ENCODE measurements at places on chromosomes 4 and X. TPM values are rescaled to one million over a fixed set of nuclear protein-coding genes. Genes with fewer than 3 reads are reported as not detected.
A peak's percentile ranks its signal among the peaks of the same experiment; 100 is the strongest.

Gene DNAJB14
- polyA plus RNA-seq, result 14.8 TPM

GRCh38 chr4:47933840-47934239 lies 19.5 kb upstream of the NFXL1 start:
- DNase-seq, result peak; percentile 60

Gene MTNR1A
- polyA plus RNA-seq, result not detected

GRCh38 chrX:124842205-124842604 lies 477.5 kb upstream of the TEX13C start:
- DNase-seq, result no peak

- DNase-seq, result no peak
Measured at GRCh38 chr4:48997962-48998361, 11.9 kb downstream of the CWH43 start.

DNA sequence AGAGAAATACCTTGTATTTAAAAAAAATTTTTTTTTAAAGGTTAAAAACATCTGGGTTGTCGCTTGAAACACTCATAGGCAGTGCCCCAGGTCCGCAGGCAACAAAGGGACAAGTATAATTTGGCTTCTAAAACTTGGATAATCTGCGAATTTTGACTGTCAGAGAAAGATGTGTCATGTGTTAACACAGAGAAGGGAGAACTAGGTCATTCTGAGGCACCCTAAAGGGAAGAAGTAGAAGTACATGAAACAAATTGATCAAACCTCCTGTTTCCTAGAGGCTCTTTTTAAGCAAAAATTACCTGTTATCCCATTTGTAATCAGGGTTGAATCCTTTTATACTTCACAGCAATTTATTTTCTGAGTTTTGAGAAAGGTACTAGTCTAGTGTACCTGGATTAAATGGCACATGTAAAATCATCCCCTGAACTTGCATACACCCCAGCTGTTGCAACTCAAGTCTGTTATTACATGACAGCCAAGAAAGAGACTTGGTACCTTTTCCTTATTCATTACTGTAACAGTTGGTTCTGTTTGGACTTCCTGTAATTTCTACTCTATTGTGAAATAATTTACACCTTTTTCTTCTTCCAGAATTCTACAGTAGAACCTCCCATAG lies 1.7 kb downstream of the SRD5A3 start:
- no peak for DNase-seq

- DNase-seq, result no peak
Measured at GRCh38 chr4:112510291-112511092, 5.5 kb downstream of the NEUROG2 start.

- DNase-seq, result no peak
Measured at GRCh38 chr4:124386163-124386562, 326.4 kb downstream of the ANKRD50 start.

Gene STARD8
- polyA plus RNA-seq, result 2.3 TPM

Gene SSX1
- not detected for polyA plus RNA-seq

- no peak for DNase-seq
Measured at GRCh38 chrX:4787971-4788370, 1074.5 kb upstream of the PRKX start.

DNA sequence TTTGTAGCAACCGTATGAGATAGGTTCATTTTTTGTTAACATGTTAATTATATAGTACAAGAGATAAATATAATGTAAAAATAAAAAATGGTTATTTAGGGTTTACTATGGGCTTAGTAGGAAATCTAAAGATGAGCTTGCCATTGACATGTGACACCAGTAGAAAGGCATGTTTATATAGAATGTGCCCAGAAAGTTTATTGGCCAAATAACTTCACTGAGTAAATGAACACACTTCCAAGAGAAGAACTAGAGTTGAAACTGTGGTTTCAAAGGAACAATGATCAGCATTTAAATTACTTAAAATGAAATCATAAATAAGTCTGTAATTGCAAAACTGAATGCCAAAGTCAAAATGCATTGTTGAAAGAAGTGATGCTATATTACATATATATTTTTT lies 503.3 kb downstream of the STPG2 start:
- no peak for DNase-seq

DNA sequence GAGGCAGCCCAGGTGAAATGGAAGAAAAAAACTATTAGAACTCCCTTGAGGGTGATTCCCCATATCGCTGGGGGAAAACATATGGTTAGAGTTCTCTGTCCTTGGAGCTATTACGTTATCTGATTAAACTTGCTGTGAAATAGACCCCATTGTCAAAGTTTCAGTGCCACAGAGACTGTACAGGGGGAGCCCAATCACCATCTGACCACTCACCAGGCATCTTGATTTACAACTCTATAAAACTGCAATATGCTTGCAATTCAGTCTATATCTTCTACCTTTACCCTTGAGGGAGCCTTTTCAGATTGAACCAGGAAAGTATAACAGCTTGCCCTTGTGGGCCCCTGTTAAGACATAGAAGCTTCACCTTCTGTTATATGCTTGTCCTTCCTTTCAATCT lies 18.2 kb downstream of the TMEM255A start:
- DNase-seq, result no peak

Gene TDO2
- polyA plus RNA-seq, result 0.19 TPM

- DNase-seq, result peak; percentile 87
Measured at GRCh38 chr4:138562544-138562991, 320.4 kb upstream of the SLC7A11 start.

Gene CNGA1
- not detected for polyA plus RNA-seq

GRCh38 chr4:123353656-123354055 lies 42.9 kb upstream of the SPRY1 start:
- peak; percentile 17 for DNase-seq

Gene TMEM150C
- polyA plus RNA-seq, result 0.09 TPM

GRCh38 chr4:10532155-10532554 lies 74.9 kb upstream of the ZNF518B start:
- no peak for DNase-seq

Gene FRMD7
- not detected for polyA plus RNA-seq

GRCh38 chr4:16959305-16959704 lies 60.9 kb upstream of the LDB2 start:
- DNase-seq, result no peak

Gene CORIN
- polyA plus RNA-seq, result 24.7 TPM

DNA sequence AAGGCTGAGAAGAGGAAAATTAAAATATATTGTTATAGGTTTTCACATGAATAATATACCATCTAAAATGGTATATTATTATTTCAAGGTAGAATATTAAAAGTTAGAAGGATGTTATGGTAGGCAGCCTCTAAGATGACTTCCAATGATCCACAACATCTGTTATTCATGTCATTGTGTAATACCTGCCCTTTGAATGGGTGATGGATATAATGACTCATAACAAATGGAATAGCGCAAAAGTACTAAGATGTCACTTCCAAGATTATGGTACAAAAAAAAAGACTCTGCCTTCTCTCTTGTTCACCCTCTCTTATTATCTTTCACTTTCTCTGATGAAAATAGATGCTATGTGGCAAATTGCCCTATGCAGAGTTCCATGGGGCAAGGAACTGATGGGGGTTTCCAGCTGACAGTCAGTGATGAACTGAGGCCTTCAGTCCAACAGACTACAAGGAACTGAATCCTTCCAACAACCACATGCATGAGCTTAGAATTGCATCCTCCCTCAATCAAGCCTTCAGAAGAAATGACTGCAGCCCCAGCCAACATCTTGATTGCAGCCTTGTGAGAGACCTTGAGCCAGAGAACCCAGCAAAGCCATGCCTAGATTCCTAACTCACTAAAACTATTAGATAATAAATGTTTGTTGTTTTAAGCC lies 57.7 kb downstream of the HS6ST2 start:
- no peak for DNase-seq

- no peak for DNase-seq
Measured at GRCh38 chrX:107451731-107452130, 2.3 kb downstream of the FRMPD3 start.

GRCh38 chr4:105674011-105674410 lies 34.5 kb downstream of the INTS12 start:
- DNase-seq, result no peak

DNA sequence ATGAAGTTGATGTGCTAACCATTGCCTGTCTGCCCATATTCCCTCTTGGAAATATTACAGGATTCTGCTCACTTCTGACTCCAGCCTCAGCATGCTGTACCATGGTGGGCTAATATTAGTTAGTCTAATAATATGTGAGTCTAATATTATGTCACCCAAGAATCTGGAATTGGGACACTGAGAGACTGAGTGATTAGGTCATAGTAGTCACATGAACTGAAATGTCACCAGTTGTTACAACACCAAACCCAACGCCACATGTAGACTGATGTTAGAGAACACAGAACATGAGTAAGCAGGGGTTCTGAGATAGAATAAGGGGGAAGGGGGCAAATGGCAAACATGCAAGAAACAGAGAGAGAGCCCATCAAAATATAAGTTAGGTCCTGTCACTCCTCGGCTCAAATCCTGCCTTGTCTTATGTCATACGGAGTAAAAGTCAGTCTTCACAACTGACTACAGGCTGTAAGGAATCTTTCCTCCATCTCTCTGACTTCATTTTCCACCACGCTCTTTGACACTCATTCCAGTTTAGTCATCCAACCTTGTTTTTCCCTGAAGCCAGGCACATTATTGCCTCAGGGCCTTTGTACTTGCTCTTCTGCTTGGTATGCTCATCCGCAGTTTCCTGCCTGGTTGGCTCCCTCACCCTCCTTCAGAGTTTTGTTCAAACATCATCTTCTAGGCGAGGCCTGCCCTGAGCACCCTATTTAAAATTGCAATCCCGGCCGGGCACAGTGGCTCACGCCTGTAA lies 9.6 kb upstream of the SLAIN2 start:
- peak; percentile 66 for DNase-seq

DNA sequence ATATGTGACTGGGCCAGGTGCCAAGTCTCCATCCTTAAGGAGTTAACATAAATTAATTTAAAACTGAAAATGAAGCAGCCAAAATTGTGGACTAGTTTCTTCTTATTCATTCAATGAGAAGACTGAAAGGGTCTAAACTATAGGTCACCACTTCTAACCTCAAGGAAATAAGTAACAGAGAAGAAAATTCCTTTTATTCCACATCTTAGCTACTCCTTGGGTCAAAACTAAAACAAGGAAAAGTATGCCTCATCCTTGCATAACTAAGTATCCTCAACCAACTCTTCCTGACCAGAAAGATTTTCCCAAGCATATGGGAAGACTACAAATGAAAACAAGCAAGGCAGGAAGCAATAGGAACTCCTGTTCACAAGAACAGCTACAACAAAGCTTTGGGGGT lies 71.2 kb downstream of the ZNF827 start:
- DNase-seq, result peak; percentile 22

- no peak for DNase-seq
Measured at GRCh38 chr4:78754872-78755271, 21.3 kb upstream of the BMP2K start.

GRCh38 chr4:89549907-89550306 lies 242.3 kb upstream of the GPRIN3 start:
- DNase-seq, result peak; percentile 54

DNA sequence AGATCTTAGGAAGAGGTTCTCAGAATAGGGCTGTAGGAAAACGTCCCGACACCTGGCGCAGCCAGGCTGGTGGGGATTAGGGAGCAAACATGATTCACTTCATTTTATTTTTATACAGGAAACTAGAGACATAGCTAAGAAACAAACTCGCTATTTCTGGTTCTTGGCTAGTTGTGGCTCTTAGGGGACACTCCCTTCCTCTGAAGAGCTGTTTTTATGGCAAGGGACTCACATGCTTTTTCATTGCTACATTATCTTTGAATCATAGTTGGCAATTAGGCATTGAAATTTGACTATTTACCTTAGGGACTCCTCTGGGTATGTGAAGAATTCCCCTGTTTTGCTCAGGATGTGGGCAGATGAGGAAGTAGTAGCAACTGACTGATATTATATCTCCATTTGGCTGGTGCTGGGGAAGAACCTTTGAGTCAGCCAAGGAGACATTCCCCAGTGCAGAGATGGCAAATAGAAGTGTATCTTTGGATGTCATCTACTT lies 174.5 kb downstream of the SMIM20 start:
- peak; percentile 78 for DNase-seq

GRCh38 chr4:612052-612748 lies 13.2 kb upstream of the PDE6B start:
- DNase-seq, result no peak

DNA sequence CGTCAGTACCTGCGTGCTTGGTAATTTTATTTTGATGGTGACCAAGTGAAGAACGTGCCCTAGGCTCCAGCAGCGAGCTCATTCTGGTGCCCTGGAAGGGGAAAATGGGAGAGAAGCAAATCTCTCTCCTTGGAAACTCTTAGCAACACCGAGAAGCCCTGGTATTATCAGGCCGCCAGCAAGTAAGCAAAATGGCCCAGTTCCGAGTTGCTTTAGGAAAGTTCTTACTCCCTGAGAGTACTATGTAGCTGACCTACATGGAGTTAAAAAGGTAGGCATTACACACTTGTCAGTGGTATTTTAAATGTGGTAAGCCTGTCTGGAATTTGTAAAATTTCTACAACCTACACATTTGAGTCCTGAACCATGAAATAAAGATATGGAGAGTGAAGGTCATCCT lies 146.4 kb downstream of the CPEB2 start:
- no peak for DNase-seq

Gene MAGEA11
- not detected for polyA plus RNA-seq

DNA sequence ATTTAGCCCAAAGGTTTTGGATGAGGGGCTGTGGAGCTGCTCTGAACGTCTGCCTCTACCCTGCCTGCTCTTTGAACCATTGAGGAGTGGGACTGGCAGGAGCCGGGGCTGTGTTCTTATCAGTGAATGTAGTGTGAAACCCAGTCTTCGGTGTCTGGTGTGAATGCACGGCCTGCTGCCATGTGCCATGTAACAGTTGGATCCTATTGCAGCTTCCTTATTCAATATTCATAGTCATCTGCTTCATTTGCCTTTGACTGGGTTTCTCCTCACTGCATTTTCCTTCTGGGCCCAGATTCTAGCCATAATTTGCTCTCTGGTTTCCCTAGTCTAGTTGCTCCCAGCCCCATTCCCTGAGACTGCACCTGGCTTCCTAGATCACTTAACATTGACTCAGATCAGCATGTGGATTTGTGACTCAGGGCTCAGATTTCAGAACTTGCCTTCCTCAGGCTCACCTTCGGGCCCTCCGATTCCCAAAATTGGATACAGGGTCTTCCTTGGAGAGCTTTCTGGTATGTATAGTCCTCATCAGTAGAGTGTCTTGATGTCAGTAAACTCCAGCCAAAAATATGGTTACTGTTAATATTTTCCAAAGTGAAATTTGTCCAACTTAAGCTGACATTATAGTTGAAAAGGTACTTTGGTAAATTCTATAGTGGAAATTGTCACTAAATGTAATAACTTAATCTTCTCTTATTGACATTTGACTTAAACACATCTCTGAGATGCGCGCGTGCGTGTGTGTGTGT lies 94.0 kb upstream of the DDIT4L start:
- no peak for DNase-seq

Measured in IMR-90 (cell line).